ENCODE measurements at places on chromosomes 6 and 20.

DNA sequence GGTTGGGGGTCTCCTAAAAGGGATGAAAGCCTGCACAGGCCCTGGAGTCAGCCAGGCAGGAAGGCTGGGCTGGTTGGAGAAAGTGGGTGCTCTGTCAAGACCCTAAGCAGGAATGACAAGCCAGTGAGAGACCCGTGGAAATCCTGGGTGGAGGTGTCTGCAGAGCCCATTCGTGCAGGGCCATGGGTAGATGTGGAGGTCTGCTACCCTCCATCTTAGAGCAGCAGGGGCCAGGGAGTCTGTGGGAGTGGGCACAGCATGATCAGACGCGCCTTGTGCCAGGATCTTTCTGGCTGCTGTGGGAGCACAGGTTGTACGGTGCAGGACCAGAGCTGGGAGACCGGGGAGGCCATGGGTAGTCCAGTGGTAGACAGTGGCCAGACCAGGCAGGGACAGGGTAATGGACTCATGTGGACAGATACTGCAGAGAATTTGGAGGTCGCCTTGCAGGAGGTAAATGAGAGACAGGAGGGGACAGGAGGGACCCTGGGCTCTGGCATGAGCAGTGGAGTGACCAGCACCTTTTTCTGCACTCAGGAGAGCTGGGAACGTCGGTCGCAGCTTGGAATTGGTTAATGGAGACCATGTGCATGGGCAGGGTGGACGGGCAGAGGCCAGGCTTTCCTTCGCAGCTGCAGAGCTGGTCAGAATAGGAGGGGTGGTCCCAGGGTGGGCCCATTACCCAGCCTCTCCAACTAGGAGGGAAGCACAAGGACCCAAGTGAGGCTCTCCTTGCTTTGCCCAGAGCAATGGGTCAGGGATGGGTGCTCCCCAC, 203.5 kb upstream of the PMEPA1 start:
- DNase-seq, result no peak

- DNase-seq, result no peak
Observed at GRCh38 chr20:13355941-13356486, 134.9 kb downstream of the ISM1 start.

GRCh38 chr6:129717277-129717676, 7.3 kb upstream of the ARHGAP18 start:
- DNase-seq, result no peak

DNA sequence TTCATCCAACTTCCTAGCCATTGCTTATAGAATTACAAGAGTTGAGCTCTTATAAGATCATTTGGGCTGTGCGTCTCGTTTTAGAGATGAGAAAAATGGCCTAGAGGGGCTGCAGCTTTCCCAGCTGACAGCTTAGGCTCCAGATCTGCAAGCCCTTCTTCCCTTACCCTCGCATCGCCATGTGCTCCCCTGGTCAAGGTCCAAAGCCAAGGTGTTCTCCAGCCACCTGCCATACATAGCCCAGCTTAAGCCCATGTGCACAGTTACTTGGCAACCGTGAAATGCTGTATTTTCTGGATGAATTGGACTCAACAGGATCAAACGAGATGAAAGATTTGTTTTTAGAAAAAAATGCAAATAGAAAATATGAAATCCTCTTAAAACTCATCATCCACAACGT, 7.9 kb downstream of the MAP3K4 start:
- no peak for DNase-seq

DNA sequence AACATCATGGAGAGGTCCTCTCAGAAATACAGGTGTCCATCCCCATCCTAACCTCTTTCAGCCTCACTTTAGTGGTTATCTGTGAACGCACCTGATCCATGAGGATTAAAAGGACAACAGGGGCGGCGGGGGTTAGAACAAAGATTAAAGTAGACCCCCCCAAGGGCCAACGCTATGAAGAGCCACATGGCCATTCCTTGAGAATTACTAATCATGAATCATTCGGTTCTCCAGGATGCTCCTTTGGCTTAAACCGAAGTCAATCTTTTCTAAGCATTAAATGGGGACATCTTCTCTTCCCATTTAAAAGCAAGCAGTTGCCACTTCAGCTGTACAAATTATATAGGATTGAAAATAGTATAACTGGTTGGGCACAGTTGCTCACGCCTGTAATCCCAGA, 212.4 kb downstream of the GMPR start:
- DNase-seq, result no peak

- DNase-seq, result no peak
Observed at GRCh38 chr6:112382778-112383177, 35.6 kb downstream of the RFPL4B start.

- DNase-seq, result no peak
Observed at GRCh38 chr6:160007611-160008010, 38.7 kb downstream of the IGF2R start.

GRCh38 chr6:14476793-14477531, 359.4 kb downstream of the CD83 start:
- no peak for DNase-seq

DNA sequence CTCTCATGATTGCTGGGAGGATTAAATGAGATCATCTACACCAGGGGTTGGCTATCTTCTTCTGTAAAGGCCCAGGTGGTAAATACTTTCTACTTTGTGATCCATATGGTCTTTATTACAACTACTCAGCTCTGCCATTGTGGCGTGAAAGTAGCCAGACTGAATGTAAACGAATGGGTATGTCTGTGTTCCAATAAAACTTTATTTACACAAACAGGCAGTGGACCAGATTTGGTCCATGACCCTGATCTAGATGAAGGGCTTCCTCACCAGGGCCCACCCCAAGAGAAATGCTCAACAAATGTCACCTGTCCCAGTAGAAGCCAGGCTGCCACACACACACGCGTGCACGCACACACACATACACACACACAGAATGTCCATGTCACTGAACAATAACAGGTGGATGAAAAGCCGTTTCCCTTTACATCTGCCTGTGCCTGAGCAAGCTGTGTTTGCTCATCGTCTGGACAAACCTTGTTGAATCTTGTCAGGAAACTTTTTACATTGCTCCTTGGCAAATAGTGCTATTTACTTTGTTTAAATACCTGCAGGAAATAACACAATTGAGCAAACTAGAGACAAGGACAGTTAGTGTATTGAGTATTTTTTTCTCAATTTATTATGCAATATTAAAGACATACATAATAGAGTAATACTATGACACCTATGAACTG, 114.3 kb downstream of the EYA2 start:
- no peak for DNase-seq

GRCh38 chr6:88165844-88166492, at the start of gene CNR1:
CNR1 (minus strand) TSS chr6:88166347; CDS start chr6:88145274, 21,073 bp downstream.
- DNase-seq, result no peak

- DNase-seq, result no peak
Observed at GRCh38 chr6:299104-299980, 7.1 kb downstream of the DUSP22 start.

GRCh38 chr6:35892482-35892881, 28.4 kb downstream of the SRPK1 start:
- DNase-seq, result no peak

- no peak for DNase-seq
Observed at GRCh38 chr6:8855411-8855810, 420.1 kb upstream of the SLC35B3 start.
